ENCODE measurements at places on chromosomes 1 and 21.

DNA sequence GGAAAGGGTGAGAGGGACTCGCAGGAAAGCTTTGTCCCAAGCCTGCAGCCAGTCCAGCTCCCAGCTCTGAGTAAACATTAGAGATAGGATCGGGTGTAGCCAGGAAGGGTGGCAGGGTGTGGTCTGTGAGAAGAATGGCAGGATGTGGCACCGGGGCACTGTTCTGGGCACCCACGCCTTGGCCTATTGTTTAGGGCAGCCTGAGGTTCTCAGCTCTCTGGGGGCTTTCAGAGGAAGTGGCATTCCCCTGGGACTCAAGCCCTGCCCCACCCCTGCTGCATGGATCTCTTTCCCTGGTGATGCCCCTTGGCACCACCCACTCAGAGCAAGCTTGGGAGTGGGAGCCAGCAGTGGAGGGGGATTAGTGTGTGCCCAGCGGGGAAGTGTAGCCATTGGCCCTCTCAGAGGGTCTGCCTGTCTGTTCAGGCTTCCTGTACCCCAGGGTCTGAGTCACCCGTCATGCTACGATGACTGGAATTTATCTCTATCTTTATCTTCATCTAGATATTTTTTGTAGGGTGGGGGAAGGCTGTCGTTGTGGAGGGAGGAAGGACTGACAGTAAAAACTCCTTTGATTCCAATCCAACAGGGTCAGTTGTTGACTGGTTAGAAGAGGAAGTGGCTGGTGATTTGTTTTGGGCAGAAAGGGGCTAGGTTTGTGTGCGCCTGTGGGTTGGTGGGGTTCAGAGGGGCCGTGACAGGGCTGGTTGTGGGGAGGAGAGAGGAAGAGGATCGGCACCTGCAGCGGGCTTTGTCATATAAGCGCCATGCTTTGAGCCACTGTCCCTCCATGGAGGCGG is 31.6 kb downstream of the SOX13 start:
- DNase-seq, result peak; percentile 49

DNA sequence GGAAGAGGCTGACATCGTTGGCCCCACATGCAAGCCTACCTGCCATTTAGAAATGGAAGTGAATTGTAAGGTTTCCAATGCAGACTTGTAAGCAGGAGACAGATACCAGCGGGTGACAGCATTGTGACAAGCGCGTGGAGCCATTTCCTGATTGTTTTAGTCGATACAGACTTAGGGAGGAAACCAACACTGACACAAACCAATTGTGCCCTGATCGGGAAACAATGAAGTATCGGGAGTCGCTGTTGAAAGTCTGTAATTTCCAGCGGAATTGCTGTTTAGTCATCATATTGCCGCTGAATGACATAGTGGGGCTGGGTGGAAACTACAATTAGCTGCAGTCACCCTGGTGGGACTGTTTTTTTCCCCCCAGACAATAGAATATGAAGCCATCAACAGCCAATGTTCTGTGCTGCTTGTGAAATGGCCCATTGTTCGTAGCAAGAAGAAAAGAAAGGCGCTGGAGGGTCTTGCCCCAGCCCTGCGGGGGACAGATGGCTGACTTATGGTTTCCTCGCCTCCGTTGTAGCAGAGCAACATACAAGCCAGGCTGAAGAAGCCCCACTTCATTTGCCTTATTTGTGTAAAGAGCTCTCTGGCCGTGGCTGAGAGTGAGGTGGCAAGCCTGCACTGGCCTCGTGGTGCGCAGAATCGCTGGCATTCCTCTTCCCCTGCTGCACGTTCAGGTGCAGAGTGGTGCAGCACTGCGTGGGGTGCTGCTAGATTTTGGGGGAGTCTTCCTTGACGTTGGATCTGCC is 462.7 kb downstream of the CAMTA1 start:
- DNase-seq, result peak; percentile 30

- DNase-seq, result peak; percentile 94
Observed at GRCh38 chr1:68217060-68217554, 15.2 kb downstream of the WLS start.

DNA sequence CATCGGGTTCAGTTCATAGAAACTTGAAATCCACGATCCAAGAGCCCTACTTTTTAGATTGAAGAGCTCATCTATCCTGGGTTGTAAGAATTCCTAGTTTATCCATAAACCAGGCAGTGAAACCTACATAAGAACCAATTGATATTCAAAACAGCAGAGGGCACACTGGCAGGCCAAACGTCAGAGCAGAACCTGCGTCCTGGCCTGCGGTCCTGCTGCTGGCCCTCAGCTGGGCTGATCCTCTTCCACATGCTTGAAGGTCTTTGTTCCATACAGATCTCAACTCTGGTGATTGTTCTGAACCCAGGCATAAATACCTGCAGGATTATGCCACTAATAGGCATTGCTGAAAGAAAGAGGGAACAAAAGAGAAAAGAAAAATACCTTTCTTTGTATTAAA is 47.0 kb downstream of the MT1HL1 start:
- no peak for DNase-seq

DNA sequence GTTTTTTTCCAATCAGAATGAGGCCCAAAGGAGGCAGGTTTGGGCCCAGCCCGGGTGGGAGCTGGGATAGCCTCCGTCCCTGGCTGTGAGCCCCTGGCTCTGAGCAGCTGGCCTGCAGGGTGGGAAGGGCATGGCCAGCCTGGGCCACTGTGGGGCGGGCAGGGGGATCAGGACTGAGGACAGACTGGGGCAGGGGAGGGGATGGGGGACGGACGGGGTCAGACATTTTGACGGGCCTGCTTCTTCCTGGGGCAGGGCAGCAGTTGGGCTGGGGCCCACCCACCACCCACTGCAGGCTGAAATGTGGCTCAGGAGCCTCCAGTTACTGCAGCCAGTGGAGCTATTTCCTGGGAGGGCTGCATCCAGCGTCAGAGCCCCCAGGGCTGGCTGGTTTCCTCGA is 2.5 kb upstream of the SLC6A9 start:
- no peak for DNase-seq

GRCh38 chr21:45088729-45089128 is 14.3 kb downstream of the ADARB1 start:
- no peak for DNase-seq

DNA sequence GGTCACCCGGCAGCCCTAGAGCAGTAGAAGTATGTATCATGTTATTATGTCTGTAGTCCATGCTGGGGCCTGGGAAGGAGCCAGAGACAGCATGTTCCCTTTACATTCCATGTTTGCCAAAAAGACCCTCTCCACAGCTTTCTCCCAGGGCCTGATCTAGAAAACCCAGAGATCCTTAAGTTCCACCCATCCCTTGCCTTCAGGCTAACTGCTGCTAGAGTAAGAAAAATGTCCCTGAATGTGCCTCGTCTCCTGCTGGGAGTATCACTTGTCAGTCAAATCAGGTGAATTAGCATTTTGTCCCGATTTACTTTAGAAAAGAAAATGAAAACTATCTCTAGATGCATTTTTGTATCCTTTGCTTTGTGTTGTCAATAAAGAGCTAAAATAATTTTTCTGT is 13.3 kb upstream of the MRPS14 start:
- no peak for DNase-seq

- DNase-seq, result no peak
Observed at GRCh38 chr1:163115887-163116286, 46.7 kb downstream of the RGS4 start.

GRCh38 chr1:179929955-179930798 is 24.4 kb upstream of the CEP350 start:
- DNase-seq, result no peak

DNA sequence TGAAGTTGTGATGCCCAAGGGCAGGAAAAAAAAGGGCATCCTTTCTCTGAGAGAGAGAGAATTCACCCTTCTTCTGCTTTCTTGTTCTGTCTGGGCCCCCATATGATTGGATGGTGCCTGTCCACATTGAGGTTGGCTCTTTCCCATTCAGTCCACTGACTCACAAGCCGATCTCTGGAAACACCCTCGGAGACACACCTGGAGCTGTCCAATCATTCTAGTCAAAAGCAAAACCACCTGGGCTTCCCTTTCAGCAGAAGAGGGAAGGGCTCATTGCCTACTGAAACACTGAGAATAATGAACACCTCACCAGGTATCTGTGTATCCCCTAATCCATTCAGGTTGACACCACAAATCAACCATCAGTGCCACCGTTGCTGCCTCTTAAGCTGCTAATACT is 103.7 kb upstream of the GNG12 start:
- DNase-seq, result no peak

DNA sequence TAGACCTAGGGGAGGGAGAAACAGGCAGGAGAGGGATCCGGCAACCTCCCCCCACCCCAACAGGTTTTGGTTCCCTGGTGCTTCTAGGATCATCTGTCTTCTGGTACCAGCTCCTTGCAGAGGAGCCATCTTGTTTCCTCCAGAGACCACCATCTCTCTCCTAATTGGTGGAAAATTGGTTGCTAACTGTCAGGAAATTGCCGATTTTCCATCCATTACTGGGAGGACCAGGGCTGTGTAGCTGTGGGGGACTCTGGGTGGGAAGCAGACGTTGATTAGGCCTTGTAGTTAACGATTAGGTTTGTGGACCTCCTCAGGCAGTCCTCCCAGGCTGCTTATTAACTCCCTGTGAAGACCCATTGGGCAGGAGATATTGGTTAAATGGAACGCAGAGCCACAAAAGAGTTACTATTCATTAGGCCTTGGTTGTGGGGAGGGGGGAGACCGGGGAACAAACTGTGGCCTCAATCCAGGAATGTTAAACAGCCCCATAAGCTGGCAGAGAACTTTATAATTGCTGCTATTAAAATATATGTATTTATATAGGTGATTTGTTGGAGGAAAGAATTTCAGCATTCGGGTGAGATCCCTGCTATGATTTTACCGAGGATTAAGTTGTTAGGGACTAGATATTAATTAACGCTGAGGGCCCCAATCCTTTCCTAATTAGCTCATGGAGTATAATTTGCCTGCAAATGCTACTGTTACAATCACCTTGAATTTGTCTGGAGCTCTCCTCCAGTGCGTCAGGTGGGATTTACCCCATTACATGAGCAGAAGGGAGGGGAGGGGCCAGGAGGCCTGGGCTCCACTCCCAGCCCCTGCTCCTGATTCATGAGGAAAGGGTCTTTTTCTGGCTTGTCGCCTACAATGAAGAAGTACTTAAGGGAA is 61.2 kb upstream of the TRABD2B start:
- DNase-seq, result no peak

GRCh38 chr21:44047996-44048560 is 36.0 kb downstream of the TRAPPC10 start:
- no peak for DNase-seq

GRCh38 chr1:21313203-21313885 is 23.1 kb upstream of the ECE1 start:
- DNase-seq, result no peak

DNA sequence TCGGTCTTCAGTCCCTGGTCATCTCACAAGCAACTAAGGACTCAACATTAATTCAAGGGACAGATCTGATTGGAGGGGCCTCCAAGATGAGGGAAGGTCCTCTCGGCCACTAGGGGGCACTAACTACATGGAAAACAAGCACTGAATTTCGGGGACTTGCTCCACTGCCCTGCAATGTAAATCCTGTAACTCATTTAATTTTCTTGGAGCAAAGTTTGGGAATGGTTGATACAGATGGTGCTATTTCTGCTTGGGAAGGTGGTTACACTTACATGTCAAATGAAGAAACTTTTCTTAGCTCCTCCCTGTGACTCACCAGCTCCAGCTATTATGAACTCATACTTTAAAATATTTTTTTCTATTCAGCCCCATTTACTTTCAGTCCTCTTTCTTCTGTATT is 97.4 kb upstream of the KCNJ15 start:
- DNase-seq, result peak; percentile 49

- no peak for DNase-seq
Observed at GRCh38 chr1:36247538-36247937, 23.3 kb downstream of the THRAP3 start.

DNA sequence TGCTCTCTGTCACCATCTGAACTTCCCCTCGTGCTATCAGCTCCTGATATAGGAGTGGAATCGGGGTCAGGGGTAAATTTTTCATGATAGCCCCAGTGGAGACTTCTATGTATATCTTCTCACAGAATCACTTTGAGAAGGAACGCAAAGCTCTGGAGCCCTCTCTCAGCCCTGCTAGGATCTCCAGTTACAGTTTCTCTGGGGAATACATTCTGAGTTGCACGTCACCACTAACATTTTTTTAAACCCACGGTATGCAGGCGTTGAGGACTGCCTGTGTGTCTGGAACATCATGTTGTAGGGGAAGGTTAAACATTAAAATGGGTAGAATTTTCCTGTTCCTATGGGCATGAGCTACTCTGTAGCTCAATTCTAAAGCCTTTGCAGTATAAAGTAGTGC is 116.4 kb upstream of the FAM78B start:
- DNase-seq, result no peak

- no peak for DNase-seq
Observed at GRCh38 chr1:95451054-95451453, 217.0 kb downstream of the RWDD3 start.

DNA sequence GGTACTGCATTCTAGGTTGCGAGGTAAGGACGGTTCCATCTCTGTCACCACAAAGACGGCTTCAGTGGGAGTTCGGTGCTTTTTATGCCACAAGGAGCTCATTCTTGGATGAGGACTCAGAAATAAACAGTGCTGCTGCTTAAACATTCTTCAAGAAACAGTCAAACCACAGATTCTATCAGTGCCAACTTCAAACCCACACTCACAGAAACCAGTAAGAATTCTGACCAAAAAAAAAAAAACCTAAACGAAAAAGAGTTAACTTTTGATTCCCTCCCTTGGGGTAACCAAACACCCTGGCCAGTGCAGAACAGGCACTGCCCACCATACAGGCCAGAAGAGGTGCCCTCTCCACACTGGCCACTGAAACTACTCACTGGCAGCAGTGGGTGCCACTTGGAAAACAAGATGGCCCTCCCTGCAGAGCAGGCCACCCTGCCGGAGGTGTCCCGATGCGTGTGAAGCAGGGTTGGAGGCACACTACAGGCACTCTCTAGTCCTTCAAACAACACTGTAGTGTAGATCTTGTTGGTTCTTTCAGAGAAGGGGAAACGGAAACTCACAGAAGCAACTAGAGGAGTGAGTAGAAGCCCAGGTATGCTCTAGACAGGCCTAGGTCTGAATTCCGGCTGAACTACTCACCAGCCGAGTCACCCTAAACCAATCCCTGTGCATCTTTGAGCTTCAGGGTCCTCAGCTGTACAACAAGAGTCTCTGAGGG is 87.3 kb upstream of the TLR5 start:
- no peak for DNase-seq

GRCh38 chr1:243234978-243235647 is 20.0 kb downstream of the CEP170 start:
- DNase-seq, result no peak

- no peak for DNase-seq
Observed at GRCh38 chr1:66350001-66350547, 183.9 kb upstream of the SGIP1 start.
